T-helper 22 cell (primary cell): ENCODE measurements at places on chromosomes 6 and 20.

- peak; percentile 45 for DNase-seq
Observed at GRCh38 chr20:46013829-46014516, 5.3 kb downstream of the MMP9 start.

DNA sequence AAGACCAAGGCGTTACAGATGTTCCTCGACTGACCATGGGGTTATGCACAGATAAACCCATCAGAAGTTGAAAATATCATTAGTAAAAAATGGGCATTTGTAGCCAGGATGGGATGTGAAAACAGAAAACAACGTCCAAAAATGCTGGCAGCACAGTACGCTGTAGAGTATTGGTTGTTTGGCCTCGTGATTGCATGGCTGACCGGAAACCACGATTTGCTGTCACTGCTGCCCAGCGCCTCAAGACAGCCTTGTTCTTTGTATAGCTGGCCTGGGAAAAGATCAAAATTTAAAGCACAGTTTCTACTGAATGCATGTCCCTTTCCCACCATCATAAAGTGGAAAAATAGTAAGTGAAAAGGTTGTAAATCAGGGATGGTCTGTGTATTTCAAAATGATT is 41.9 kb downstream of the MTHFD1L start:
- no peak for DNase-seq

GRCh38 chr6:143774347-143774746 is 68.8 kb upstream of the LTV1 start:
- no peak for DNase-seq

DNA sequence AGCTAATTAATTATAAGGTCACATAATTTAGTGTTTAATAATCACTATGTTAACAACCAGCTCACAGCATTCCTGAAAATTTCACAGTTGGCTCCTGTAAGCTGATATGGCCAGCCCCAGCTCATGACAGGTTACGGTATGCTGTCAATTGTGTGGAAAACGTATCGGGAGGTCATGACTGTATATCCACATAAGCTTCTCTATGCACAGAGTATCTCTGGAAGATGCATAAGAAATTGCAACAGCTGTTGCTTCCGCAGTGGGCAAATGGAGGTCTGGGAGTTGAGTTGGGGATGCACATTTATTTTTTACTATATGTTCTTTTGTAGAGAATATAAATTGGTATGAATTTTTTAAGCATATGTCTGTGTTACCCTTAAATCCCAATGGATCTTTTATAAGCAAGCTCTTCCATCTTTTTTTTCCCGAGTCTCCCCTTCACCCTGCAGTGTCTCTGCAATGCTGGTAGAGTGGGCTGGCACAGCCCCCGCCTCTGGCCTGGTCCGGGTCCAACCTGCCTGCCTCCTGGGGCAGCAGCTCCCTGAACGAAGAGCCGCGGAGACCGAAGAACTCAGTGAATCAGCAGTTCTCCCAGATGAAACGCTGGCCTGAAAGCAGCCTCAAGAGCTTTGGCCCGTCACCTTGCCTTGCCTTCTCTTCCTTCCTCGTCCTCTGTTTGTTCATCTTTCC is 139.9 kb upstream of the CDYL start:
- DNase-seq, result no peak

DNA sequence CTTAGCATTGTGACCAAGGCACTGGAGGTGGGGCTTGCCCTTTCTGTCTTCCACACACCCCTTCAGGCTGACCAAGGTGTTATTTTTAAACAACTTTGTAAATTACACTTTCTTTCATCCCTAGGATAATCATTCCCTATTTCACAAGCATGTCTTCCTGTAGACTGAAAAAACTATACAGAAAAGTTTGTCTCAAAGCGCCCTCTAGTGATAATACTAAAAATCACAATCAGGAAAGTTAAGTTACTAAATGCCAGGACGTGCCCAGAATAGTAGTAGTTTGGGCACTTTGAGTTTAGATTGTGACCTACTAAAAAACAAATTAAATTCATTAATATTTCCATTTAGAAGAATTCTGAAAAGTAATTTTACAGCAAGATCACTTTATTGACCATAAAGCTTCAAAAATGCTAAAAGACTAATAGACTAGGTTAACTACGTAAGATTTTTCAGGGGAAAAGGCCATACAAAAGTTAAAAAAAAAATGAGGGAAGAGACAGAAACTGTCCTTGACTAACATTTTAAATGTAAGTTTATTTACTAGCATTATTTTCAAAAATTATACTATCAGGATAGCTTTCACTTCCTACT is 123.3 kb upstream of the DUSP22 start:
- DNase-seq, result no peak

DNA sequence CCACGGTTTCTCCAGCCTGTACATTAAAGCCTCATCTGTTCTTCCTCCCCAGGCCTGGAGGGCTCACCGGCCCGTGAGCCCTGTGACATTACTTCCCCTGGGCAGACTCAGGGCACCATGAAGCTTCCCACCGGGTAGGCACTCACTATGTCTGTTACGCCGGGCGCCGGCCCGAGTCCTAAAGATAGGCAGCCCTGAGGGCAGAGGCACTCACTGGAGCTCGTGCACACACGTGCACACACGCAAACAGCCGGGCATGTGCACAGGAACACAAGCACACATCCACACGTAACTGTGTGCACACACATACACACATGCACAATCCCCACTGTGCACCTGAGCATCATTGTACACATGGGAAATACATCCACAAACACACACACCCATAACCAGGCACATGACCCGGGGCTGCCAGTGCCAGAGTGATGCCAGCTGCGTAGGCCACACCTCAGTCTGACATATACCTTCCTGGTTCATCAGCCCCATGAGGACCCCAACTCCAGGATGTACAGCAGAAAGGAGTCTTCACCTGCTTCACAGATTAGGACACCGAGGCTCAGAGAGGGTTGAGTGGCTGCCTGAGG is 83.7 kb downstream of the YTHDF1 start:
- DNase-seq, result no peak
